ENCODE measurements at places on chromosomes 11 and 22. TPM values are rescaled to one million over a fixed set of nuclear protein-coding genes. Genes with fewer than 3 reads are reported as not detected.

GRCh38 chr11:57480409-57481137 lies 20.2 kb downstream of the RTN4RL2 start:
- DNase-seq: no peak

The DYNC2H1 gene
- total RNA-seq: 1.7 TPM

DNA sequence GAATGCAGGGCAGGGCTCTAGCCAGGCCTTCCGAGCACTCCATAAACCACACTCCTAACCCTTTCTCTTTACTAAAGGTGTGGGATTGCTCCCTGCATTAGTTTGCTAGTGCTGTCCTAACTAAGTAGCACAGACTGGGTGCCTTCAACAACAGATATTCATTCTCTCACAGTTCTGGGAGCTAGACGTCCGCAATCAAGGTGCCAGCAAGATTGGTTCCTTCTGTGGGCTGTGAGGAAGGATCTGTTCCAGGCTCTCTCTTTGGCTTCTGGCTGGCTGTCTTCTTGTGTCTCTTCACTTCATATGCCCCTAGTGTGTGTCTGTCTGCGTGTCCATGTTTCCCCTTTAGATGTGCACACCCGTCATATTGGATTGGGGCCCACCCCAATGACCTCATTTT lies 59.8 kb downstream of the GALNT18 start:
- no peak for DNase-seq

DNA sequence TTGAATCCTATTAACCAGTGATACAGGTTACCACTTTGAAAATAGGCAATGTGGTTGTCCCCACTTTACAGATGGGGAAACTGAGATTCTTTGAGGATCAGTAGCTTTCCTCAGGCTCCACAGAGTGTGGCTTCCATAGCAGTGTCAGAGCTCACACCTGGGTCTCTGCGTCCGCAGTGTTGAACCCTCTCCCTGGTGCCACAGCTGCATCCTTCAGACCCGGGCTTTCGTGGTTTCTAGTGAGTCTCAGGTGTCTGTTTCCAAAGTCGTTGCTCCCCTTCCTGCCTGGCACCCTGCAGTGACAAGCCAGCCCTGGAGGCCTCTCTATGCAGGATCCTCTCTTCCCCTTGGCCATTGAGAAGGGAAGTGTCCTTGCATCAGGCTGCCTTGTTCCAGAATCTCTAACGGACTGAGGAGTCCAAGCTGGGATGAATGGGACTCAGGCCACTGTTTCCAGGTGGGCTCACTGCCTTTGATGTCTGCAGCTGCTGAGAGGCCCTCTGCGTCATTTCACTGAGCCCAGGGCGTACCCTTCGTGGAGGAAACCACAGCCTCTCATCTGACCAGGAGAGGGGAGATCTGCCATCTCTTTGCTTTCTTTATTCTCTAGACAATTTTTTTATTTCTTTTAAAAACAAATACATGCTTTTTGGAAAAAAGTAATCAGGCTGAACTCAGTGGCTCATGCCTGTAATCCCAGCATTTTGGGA lies 48.4 kb upstream of the MICAL2 start:
- DNase-seq: no peak

DNA sequence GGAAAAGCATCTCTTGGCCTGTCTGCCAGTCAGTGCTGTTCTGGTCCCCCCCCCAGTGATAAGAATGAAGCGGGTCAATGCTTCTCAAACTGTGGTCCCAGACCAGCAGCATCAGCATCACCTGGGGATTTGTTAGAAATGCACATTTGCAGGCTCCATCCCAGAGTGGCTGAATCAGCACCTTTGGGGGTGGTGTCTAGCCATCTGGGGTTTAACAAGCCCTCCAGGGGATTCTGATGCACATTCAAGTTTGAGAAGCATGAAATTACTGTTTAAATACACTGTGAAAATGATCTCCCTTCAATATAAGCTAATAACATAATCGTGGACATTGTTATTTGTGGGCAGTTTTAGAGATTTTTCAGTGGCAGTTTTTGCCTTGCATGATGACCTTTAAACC lies 133.5 kb downstream of the MYO18B start:
- DNase-seq: no peak

DNA sequence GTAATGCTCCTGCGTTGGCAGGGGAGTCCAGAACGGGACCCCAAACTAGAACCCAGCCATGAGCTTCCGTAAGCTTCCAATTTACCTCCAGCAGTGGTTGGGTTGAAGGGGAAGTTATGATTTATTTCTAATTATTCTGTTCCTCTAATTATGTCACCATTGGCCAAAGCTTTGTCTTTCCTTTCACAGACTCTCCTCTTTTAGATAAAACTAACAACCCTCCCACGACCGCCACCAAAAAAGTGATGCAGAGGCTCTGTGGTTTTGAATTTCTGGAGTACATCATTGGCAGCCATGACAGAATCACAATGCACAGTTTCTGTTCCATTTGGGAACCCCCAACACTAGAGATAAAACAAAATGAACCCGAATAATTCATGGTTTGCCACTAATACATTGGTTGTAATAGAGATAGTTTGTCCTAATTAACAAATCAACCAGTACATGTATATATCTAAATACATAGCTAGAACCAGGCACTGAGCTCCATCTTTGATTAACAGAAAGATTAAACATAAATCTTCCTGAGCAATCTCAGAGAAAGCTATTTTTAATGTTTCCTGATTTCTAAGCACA lies 64.3 kb downstream of the ETS1 start:
- DNase-seq: peak; percentile 85

DNA sequence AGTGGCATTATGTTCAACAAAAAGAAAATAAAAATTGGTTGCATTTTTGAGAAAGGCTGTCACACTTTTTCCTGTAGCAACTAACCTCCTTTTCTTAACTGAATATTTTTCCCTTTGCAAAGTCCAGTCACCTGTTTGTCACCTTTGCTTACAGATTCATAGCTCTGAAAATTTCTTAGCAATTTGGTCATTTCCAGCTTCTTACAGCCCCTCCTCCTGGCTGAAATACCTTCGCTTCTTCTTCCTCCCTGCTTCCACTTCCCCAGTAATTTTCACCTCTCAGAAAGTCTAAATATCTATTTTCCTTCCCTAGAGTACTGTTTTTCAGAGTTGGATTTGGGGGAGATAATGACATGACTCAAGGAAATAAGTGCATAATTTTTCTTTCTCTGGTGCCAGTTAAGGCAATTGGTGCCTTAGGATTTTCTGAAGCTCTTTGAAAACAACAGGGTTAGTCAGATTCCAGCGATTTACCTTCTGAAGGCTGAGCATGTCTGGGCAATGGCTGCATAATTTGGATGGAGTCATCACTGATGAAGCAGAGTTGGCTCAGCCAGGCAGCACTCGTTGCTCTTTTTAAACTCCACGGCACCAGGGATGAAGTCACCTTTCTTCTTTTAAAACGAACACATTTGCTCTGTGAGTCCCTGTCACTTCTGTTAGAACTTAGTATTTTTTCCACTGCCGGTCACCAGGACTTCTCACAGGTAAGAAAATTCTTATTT lies 62.1 kb upstream of the AMOTL1 start:
- no peak for DNase-seq

- no peak for DNase-seq
Measured at GRCh38 chr11:78573681-78574080, 983 bp downstream of the NARS2 start.

DNA sequence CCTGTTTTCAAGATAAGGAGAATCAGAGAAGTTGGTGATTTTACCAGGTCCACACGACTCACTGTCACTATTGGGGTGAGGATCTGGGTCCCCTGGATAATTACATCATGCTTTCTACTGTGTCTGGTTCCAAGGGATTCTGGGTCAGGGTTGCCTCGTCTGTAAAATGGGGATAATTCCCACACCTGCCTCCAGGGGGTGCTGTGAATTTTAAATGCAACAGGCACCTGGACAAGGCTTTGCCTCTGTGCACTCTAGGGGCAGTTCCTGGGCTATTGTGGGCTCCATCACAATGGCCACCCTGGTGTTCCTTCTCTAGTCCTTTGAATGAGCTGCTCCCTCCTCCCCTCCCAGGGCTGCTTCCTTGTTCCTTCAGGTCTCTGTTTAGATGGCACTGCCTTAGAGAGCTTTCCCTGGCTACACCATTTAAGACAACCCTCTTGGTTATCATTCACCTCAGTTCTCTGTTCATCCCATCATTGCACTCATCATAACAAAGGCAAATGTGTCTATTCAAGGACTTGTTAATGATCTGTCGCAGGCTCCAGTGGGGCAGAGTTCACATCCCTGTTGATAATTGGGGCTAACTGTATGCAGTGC lies 178.6 kb downstream of the MIAT start:
- peak; percentile 46 for DNase-seq

DNA sequence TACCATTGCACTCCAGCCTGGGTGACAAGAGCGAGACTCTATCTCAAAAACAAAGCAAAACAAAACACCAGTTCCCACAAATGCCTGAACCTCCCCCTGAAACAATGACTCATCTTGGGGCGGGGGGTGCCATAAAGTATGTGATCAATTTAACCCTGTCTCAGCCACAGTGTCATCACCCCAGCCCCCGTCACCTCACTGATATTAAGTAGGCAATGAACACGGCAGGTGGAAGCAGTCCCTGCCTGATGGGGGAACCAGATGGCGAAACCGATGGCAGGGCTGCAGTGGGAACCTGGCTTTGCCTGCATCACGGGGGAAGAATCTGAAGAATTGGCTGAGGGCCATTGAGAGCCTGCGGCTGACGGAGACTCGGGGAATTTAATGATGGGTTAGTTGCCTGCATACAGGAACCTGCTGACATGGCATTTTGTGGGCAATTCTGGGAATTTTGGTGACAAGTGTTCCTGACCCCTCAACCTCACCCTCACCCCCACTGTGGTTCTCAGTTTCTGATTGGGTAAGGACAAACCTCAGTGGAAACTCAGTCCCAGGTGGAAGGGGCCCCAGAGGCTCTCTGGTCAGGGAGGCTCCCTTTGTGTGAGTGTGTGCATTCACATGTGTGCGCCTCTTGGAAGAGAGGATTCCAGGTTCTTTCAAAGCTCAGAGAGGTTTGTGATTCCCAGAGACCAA lies 39.1 kb upstream of the SHISAL1 start:
- no peak for DNase-seq

GRCh38 chr22:26271427-26271826 lies 102.2 kb downstream of the SEZ6L start:
- no peak for DNase-seq

DNA sequence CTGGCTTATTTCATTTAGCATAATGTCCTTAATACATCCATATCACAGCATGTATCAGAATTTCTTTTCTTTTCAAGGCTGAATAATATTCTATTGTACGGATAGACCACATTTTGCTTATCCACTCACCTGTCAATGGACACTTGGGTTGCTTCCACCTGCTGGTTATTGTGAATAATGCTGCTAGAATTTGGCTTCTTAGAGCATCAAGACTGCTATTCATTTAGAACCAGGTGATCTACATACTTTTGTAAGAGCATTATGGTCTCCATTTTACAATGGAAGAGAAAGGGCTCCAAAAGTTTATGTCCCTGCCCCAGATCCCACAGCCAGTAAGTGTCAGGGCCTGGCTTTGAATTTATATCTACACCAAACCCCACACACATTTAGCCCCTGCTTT lies 100.7 kb upstream of the CD82 start:
- no peak for DNase-seq

GRCh38 chr22:35400501-35400790 lies 506 bp downstream of the MCM5 start:
- DNase-seq: no peak

GRCh38 chr11:78573271-78573670 lies 1.4 kb downstream of the NARS2 start:
- DNase-seq: no peak

- DNase-seq: no peak
Measured at GRCh38 chr11:71430166-71430565, 18.0 kb downstream of the DHCR7 start.

- no peak for DNase-seq
Measured at GRCh38 chr11:113349528-113349927, 35.1 kb downstream of the TTC12 start.

- no peak for DNase-seq
Measured at GRCh38 chr11:87082590-87082989, 44.9 kb downstream of the TMEM135 start.

GRCh38 chr11:1791912-1792311 lies 28.2 kb upstream of the CTSD start:
- no peak for DNase-seq

The TRPC6 gene
- total RNA-seq: not detected

GRCh38 chr11:61776561-61777075 lies 15.8 kb downstream of the TMEM258 start:
- DNase-seq: peak; percentile 53

The COPB1 gene
- total RNA-seq: 108 TPM

GRCh38 chr11:62842171-62842741 lies 2.9 kb upstream of the WDR74 start:
- DNase-seq: no peak

DNA sequence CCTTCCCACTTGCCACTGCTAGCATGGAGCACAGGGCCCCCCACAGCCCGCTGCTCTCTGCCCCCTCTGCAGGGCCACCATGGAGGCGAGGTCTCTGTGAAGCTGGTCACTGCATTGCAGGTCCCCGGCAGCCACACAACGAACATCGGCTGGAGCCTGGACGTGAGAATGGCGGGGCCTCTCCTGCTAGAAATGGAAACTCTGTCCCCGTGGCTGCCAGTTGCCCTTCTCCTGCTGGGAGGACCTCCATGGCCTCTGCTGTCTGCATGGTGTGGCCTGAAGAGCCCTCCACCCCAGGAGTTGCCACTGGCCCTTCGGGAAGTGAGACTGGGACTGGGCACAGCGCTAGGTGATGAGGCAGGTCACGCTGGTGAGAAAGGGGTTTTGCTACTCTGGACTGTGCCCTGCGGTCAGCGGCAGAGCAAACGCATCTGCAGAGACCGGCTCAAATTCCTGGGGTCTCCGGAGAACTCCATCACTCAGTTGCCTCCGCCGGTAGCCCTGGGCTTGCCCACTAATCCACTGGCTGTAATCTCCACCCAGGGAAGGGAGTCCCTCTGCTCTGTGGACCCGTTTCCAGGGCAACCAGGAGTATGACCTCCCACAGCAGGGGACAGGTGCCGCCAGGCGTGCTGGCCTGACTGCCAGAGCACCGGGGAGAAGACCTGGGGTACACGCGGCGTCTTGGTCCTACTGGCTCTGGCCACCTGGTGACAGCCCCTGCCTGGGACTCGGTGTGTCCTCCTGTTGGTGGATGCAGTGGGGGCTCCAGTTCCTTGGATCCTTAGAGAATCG lies 806.3 kb downstream of the BRD1 start:
- DNase-seq: no peak

DNA sequence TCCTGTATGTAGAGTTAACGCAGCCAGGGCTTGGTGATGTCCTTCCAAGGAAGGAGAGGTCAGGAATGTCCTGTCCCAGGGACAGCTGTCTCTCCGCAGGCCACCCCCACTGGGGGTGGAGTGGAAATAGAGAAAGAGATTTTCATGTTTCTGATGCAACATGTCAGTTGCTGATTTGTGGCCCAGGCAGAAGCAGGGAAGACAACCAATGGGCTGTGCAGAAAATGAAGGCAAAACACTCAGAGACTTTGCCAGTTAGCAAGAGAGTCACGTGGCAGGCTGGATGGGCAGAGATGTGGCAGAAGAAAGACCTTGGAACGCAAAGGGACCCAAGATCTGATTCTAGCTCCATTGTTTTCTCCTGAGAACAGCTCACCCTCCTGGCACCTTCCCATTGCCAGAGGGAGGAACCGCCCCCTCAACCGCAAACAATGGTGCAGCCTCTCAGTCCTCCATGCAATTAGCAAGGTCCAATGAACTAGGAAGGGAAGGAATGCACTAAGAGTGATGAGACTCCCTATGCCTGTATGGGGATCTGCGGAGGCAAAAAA lies 71.0 kb downstream of the SYN3 start:
- no peak for DNase-seq

Measured in CD8-positive, alpha-beta T cell (primary cell).